Fibroblast of mammary gland (primary cell): ENCODE measurements at places on chromosomes 6 and 20.

- DNase-seq = no peak
These were observed 553.8 kb upstream of the JAG1 start for GRCh38 chr20:11227602-11228001.

DNA sequence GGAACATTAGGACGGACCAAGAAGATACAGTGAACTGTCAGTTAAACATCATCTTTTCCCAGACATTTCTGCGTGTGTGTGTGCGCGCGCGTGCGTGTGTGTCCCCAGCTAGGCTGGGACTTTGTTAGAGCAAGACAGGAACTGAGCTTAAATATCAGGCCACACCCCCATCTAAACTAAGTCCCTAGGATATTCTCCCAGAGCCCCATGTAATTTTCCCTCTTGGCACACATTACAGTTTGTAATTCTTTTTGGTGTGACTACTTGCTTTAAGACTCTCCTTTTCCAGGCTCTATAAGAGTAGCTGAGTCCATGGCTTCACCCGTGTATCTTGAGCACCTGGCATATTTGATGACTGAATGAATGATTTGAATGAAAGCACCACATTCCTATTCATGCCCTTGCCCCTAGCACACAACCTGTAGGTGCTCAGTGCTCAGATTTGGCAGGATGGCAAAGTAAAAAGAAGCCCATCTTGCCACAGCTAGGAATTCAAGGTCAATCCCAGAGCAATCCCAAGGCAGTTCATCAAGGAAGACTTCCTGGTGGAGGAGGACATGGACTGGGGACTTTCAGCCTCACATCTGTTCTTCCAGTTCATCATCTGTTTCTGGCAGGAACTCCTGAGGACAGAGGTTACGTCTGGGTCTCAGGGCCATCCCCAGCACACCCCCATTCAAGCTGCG lies 69.2 kb downstream of the MRPL14 start:
- DNase-seq = peak; percentile 72

DNA sequence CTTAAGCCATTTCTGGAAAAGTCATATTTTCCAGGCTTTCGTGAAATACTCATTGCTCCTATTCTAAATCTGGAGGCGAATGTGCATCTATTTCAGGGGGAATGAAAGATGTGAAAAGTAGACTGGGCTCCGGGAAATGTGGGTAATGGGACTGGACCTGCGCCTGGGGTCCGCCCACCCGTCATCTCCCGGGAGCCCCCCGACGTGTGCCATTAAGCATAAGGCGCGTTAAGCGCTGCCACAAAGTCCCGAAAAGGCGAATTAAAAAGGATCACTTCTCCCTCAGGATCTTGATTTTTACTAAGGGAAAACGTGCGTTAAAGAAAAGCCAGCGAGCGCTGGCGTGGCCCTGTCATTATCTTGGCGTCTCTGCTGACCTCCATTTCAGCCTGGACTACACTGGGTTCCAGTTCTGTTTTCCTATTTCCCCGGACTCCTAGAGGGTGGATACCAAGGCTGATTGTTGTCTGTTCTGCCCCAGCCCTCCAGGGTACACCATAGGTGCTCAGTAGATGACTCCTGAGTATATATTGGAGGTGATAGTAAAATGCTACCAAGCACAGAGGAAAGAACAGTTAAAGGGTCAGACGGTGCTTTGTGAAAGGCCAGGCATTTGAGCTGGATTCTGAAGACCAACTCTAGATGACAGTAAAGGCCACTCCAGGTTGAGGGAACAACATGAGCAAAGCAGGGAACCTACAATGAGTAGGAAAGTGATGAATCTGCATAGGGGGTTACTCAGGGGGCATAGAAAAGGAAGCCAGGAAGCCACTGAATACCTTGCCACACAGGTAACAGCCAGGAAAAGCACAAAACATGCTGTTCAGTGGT lies 89.2 kb upstream of the ARID1B start:
- peak; percentile 45 for DNase-seq

GRCh38 chr20:48771542-48771941 lies 56.3 kb downstream of the PREX1 start:
- peak; percentile 41 for DNase-seq

DNA sequence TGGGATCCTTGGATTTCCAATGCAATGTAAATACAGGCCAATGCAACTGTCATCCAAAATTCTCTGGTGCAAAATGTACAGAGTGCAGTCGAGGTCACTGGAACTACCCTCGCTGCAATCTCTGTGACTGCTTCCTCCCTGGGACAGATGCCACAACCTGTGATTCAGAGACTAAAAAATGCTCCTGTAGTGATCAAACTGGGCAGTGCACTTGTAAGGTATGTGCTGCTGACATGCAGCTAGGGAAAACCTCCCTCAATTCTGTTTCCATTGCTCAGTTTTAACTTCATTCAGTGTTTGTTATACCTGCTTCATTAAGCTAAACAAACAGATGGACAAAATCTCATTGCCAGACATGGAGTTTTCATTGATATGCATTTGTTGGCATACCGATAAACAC lies 397.1 kb downstream of the ARHGAP18 start:
- peak; percentile 65 for DNase-seq

DNA sequence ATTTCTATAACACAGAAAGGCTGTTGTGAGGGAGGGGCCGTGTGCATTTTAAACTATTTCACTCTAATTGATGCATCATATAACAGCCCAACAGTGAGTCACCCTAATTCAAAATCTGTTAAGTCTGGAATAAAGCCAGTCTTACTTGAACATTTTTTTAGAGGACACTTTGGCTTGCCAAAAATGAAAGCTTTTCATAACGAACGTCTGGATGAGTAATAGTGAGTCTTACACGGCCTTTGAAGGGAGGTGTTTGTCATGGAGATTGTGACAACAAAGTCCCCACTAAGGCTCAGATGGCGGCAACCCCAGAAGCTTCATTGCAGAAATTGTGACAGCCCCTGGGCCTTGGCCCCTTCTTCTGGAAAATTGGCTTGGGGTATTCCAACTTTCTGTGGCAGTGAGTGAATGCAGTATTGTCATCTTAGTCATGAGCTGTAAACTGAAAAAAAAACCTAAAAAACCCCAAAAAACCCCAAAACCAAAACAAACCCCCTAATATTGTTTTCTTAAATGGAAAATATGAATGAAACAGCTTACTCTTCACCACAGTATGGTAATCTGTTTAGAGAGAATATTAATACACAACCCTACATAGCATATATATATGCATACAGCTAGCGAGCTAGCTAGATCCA lies 92.6 kb upstream of the CLDN20 start:
- peak; percentile 96 for DNase-seq

- DNase-seq = no peak
These were observed 114.2 kb upstream of the MTHFD1L start for GRCh38 chr6:150751296-150751695.

GRCh38 chr6:168025831-168026710 lies 28.6 kb downstream of the KIF25 start:
- DNase-seq = no peak

GRCh38 chr6:157281570-157281969 lies 41.7 kb downstream of the TMEM242 start:
- DNase-seq = no peak

DNA sequence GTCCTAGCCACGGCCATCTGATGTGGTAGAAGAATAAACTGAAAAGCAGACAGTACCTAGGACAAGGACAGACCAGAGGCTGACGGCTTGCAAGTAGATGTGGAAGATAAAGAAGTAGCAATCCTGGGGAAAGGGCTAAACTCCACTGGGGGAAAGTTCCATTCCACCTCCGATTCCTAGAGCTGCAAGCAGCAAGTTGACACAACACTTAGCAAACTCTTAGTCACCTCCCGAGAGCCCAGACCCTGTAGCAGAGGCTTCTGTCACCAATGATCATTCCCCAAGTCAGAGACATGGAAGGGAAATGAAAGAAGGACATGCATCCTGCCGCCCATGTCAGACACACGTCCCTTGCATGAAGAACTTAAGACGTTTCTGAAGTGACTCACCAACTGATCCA lies 99.2 kb upstream of the RPS6KA2 start:
- DNase-seq = no peak

DNA sequence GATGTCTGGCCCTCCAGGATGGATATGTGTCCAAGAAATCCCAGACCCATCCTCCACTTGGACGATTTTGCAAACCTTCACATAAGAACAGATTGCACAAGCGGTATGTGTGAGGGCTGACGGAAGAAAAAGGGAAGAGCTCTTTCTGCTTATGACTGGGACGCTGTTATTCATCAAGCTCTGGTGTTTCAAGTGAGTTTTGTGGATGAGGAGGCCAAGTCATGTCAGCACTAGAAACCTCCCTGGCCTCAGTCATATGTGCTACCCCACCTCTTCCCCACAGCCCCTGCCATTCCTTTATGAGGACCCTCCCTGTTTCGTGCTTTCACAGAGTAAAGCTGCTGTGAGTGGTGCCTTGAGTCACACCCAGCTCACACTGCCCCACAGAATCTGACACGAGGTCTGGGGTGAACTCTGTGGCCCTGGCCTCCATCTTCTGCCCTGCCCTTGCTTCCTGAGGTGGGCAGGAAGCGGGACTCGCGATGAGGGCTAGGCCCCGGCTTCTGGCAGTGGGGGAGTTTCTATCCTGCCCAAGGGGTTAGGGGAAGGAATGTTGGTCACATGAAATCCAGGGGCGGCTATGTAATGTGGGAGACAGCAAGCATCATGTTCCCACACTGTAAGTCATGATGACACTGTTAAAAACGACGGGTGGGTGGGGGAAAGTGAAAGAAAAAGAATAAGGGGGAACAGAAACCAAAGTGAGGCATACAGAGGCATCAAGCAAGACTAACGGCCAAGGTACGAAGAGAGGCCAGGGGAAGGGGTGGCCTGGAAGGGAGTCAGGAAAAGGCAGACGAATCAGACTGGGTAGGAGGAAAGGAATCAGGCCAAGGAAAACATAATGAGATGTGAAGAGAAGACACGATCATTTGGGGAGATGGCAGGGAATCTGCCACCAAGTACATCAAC lies 78.1 kb downstream of the PRDM1 start:
- DNase-seq = peak; percentile 97

GRCh38 chr6:24775520-24776058 lies 852 bp downstream of the GMNN start:
- DNase-seq = peak; percentile 57

DNA sequence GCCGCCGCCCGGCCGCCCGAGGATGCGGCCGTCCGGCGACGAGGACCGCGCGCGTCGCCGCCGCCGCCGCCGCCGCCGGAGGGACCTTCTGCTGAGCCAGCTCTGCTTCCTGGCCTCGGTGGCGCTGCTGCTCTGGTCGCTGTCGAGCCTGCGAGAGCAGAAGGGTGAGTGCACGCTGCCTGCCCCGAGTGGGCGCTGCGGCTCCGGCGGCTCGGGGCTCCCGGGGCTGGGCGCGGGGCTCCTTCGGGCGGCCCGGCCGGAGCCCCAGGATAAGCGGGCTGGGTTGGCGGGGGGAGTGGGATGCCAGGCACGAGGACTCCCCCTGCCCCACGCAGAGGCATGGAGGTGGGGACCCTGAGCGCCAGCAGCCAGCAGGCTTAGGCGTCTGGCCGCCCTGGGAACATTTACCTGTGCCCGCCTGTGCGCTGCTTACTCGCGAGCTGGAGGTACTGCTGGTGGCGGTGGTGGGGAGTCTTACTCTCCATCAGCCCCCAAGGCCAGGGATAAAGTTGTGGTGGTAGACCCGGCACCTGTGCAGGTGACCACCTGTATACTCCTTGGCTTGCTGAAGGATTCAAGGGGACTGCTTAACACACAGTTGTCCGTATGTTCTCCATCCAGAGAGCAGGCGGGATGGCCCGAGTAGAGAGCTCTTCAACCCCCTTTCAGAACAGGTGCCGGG lies 520 bp downstream of the SLC24A3 start:
- DNase-seq = peak; percentile 8

GRCh38 chr20:11797156-11797555 lies 120.5 kb upstream of the BTBD3 start:
- DNase-seq = peak; percentile 30

GRCh38 chr20:16005915-16006493 lies 567.2 kb downstream of the KIF16B start:
- no peak for DNase-seq

GRCh38 chr20:41214666-41215065 lies 77.3 kb downstream of the PLCG1 start:
- no peak for DNase-seq

- DNase-seq = no peak
These were observed 9.2 kb downstream of the SIM1 start for GRCh38 chr6:100455230-100456124.

- no peak for DNase-seq
These were observed 30.1 kb downstream of the LAMA5 start for GRCh38 chr20:62336775-62337557.

DNA sequence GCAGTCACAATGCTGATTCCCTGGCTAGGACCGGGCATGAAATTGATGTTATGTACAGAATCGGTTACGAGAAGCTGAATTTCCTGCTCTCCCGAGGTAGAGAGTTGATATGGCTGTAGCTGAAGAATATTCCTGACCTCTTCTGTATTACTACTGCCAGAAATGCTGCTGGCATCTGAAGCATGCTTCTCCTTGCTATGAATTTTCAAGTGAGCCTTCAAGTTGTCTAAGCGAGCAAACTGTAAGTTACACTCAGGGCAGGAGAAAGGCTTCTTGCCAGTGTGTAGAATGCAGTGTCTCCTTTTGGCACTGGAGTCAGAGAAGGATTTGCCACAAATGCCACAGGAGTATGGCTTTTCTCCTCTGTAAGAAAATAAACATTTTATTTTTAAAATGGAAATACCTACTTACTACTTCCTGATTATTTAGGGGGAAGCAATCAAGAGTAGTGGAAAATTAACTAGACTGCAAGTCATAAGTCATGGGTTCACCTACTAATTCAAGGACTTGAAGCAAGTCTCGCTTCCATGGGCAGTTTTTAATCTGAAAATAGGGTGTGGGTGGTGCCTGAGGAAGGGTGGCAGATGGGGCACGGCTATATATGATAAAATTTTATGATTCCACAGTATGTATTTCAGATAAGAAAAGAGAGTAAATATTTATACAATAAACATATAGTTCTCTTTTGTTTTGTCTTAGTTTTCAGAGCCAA lies 10.8 kb upstream of the MICAL1 start:
- DNase-seq = no peak

DNA sequence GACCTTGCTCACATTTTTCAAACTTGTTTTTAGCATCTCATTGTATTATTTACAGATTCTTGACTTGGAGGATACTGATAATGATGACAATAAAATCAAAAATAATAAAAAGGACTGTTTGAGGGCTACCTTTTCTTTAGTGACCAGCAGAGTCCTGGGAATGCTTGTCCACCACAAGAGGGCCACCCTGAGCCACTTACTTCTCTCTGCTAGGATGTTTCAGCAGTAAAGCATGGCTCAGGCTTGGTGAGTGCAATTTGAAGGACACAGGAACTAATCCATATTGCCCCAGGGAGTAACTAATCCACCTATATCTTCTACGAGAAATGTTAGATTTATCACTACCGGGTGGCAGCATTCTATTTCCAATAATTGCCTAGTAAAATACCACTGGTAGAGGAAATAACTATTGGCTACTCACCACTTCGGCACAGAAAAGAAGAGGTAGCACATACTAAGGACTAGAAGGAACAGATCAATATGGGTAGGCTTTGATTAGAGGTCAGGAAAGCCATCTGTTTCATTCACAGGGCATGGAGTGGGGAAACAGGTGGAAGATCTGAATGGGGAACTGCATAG lies 5.8 kb upstream of the KIAA0408 start:
- DNase-seq = peak; percentile 75
